ENCODE measurements at places on chromosomes 12 and 14. TPM values are rescaled to one million over a fixed set of nuclear protein-coding genes. Genes with fewer than 3 reads are reported as not detected.

The TCL1B gene
- total RNA-seq = not detected

The KLRD1 gene
- total RNA-seq = 4.4 TPM

The RERG gene
- 70.5 TPM for total RNA-seq

The RASSF9 gene
- 6.5 TPM for total RNA-seq

The PDE3A gene
- total RNA-seq = 94.7 TPM

The TAS2R8 gene
- not detected for total RNA-seq

The FSCB gene
- not detected for total RNA-seq

DNA sequence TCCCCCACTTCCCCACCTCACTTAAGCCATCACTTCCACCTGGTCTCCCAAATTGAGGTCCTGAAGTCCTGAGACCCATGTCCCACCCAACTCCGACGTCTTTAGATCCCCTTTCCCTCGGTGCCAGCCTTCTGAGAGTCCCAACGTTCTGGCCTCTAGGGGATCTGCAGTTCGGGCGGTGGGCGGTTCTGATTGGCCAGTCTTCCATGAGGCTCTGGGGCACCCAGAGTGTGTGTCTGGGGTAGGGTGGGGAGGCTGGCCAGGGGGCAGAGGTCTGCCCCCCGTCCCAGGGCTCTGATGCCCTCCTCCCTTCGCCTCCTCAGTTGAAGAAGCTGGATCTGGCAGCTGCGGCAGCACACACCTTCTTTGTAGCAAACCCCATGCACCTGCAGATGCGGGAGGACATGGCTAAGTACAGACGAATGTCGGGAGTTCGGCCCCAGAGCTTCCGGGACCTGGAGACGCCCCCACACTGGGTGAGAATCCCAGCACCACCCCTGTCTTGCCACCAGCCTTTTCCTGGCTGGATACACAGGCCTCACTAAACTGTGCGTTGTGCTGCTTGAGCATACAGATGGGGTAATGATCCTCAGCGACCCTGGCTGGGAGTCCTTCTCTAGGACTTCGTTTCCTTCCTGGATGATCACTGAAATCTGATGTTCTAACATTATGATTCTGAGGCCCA lies 1.5 kb downstream of the P3H3 start:
- DNase-seq = no peak

- no peak for DNase-seq
These were observed 300 bp upstream of the CCND2 start for GRCh38 chr12:4273273-4273651.

DNA sequence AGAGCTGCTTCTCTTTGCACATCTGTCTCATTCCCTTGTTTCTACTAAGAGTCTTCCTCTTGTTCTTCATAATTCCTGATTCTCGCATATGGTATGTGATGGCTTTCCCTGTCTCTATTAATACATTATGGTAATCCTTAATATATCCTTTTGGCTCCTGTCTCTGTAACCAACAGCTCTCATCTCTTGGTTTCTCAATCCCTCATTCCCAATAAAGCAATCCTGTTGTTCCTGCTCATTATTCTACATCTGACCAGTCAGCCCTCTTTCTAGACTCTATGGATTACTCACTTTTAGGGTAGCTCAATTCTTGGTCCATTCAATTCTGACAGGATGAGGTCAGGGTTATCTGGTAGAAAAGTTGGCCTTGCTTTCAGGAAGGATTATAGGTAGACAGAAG lies 349.9 kb downstream of the LRIG3 start:
- DNase-seq = no peak

GRCh38 chr12:78712834-78713481 lies 151.6 kb upstream of the SYT1 start:
- DNase-seq = no peak

- DNase-seq = no peak
These were observed 4.0 kb downstream of the PTGDR start for GRCh38 chr14:52271538-52271937.

DNA sequence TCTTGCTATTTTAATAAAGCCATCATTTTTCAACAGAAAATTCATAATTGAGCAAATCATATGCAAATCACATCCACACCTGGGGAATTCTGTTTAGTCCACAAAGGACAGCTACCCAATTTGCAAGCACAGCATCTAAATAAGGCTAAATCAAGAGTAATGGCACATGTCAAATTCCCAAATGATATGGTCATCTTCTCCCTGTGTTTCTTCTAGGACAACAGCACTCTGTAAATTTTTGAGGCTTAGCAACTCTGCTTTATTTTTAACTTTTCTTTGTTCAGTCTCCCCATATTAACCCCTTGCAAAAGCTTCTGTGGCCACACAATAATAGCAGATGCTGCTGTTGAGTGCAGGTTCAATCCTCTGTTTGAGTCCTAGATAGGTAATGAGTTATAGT lies 155.6 kb upstream of the DAAM1 start:
- no peak for DNase-seq

- DNase-seq = peak; percentile 73
These were observed 3.1 kb downstream of the ADCY4 start for GRCh38 chr14:24331731-24332267.

- no peak for DNase-seq
These were observed 24.1 kb downstream of the DUSP16 start for GRCh38 chr12:12538535-12538934.

DNA sequence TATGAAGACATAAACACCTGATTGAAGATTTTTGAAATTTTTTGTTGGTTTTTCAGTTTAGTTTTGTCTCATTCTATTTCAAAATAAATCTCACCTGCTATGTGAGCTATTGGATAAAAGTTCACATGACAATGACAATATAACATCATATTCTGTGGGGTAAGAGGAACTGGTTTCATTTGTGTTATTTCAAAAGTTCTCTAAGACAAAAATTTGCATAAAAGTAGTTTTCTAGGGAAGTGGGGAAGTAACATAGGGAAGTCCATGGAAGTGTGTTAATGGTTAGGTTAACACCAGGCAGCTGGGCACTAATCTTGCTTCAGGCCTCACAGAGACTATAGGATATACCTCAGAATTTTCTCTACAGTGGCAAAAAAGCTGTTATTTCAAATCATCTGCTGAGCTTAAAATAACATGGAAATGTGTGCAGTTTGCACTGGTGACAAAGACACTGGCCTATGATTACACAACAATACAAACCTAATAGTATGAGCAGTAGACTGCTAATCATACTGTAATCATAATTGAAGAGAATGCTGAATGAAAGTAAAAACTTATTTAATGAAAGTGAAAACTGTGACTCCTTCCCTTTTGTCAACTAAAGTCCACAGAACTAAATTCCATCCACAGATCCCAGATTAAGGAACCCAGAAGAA lies 710.6 kb upstream of the TMEM132C start:
- no peak for DNase-seq

DNA sequence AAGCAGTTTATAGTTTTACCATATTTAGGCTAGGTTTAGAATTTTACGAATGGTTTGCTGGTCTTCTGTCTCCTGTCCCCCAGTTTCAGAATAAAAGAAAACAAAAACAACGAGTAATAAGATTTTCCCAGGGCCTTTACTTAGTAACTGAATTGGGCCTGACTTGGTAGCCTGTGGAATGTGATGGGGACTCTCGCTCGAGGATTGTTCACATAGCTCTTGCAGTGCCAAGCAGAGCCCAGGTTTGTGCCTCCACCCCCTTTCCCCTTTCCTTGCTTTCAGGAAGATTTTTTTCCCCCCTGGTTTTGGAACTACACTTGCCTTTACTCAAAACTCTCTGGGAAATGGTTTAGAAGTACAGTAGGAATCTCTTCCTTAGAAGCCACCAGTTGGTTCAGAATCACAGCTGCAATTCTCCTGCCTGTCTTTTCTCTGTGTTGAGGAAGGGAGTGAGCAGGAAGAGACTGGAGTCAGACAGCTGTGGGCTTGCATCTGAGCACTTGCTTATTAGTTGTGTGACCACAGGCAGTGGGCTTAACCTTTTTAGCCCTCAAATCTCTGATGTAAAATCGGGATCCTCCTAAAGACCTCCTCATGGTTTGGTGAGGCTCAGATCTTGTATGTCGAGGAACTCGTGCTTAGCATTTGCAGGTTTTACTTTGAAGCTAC lies 501.2 kb downstream of the PCNX1 start:
- DNase-seq = no peak

All from aorta (tissue), 5 donors.